ENCODE measurements at places on chromosomes 7 and 10.

DNA sequence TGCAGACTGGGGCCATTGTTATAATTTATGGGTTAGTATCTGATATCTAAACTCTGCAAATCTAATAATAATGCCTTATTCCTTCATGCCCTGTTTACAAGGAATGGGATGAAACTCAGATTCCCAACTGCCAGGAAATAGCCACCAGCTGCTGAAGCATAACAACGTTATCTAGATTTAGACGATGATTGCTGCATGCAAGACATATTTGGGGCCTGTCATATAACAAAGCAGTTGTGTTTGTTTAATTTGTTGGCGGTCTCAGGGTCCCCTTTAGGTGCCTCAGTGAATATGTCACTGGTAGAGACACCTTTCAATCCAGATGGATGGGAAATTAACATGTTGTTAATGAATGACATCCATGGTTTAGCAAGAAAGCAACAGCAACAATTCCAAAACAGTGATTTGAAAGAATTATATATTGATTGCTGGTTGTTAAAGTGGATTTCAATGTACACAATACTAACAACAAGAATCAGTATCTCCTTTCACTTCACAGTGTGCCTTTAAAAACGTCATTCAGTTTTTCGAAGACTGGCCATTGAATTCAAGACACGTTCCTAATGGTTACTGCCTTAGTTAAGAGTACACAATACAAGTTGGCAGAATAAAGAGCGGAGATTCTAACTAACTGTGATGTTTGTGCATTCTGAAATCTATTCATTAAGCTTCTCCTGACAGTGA lies 860.6 kb upstream of the CELF2 start:
- no peak for DNase-seq

DNA sequence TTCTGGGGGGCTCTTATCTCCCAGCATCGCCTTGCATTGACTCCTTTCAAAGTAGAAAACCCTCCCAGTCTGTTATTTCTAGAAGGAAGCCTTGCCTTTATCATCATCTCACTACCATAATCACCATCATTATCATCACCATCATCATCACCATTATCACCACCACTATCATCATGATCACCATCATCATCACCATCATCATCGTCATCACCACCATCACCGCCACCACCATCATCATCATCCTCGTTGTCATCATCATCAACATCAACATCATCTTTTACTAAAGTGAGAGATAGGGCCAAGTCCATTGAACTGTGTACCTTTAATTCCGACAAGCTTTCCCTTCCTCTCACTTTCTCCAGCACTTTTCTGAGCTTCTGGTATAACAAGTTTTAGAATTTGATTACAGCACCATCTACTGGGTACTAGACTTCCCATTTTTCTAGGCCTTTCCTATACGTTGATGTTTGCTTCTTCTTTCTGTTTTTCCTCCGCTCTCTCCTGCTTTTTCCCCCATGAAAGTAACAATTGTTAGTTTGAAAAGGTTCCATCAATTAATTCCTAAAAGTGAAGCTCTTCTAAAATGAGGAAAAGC lies 226.4 kb downstream of the BUB3 start:
- no peak for DNase-seq

DNA sequence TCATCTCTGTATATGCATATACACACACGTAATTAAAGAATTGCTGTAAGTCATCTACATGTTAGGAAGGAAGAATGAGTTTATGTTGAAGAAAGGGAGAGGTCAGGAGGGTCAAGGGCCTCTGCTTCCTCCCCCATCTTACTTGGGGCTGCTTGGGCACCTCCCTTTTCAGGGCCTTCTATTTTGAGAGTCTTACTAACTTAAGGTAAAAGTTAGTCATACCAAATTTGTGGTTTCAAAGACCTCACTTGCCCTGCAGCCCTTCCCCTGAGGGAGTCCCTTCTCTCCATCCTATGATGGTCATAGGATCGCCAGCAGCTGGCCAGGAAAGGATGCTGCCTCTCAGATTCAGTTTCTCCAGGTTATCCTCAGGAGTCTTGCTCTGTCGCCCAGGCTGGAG lies 2.6 kb downstream of the PLEKHS1 start:
- DNase-seq, result no peak

GRCh38 chr7:25456467-25457171 lies 228.3 kb upstream of the NPVF start:
- no peak for DNase-seq

GRCh38 chr7:130939321-130940095 lies 205.5 kb upstream of the KLF14 start:
- DNase-seq, result no peak

GRCh38 chr7:102273749-102274712 lies 12.6 kb upstream of the SH2B2 start:
- no peak for DNase-seq

All from GDM1 (cell line).